ENCODE measurements at places on chromosomes 4 and X. TPM values are rescaled to one million over a fixed set of nuclear protein-coding genes. Genes with fewer than 3 reads are reported as not detected.
A peak's percentile ranks its signal among the peaks of the same experiment; 100 is the strongest.

GRCh38 chrX:39016556-39016955, 215.3 kb downstream of the MID1IP1 start:
- no peak overlapping the region for H3K27ac ChIP-seq
- H3K27me3 ChIP-seq = no peaks in the 10 kb centered on the region
- no peaks in the 10 kb centered on the region for H3K36me3 ChIP-seq
- no peaks in the 10 kb centered on the region for H3K4me1 ChIP-seq
- H3K4me3 ChIP-seq = no peak overlapping the region
- no peak for DNase-seq

DNA sequence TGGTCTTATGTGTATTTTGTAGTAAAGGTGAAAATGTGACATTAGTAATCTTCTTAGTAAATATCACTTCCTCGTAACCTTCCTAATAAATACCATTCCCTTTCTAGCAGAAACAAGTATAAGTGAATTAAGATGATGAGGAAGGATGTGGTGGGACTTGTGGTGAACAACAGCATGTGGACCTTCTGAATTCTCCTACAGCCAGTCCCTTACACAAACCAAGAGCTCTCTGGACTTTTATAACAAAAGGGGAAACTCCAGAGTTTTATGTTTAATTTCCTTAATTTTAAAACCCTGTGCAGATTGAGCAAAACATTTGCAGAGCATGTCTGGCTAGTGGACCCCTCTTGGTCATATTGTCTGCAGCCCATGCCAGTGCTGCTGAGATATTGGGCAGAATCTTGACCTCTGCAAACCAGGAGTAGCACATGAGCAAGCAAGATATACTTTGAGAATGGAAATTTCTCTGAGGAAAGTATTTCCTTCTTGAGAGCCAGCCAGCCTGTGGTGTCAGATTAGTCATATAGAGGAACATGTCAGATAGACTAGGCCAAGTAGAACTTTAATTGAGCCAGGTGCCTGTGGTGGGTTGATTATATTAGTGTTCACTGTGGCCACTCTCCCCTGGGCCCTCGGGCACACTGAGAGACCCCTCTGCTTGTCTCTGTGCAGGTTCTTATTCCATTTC, 328.2 kb downstream of the DKK2 start:
- H3K36me3 ChIP-seq = no peaks in the 10 kb centered on the region
- H3K4me1 ChIP-seq = no peaks in the 10 kb centered on the region
- no peak overlapping the region for H3K4me3 ChIP-seq
- DNase-seq = no peak

DNA sequence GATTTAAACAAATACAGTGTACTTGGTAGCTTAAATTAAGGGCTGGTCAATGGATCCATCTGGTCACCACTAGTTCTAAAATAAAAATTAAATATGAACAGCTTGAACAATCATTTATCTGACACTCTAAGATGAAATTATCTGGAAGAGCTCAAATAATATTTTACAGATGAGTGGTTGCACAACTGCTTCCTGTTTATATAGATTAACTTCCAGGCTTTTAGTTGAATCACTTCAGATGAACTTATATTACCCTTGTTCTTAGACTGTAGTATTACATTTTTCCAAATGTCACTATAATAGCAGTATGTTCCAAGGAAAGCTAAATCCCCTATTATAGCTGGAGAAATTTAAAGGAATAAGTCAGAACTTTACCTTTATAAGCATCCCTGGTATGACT, 92.4 kb upstream of the SMIM10 start:
- no peak overlapping the region for H3K4me3 ChIP-seq
- DNase-seq = no peak
- H3K27me3 ChIP-seq = no peaks in the 10 kb centered on the region
- H3K4me1 ChIP-seq = no peaks in the 10 kb centered on the region
- H3K36me3 ChIP-seq = no peaks in the 10 kb centered on the region
- H3K27ac ChIP-seq = no peak overlapping the region

GRCh38 chr4:7285244-7286094, 93.1 kb downstream of the SORCS2 start:
- DNase-seq = no peak
- no peaks in the 10 kb centered on the region for H3K36me3 ChIP-seq
- no peak overlapping the region for H3K27ac ChIP-seq
- H3K4me3 ChIP-seq = no peak overlapping the region
- H3K4me1 ChIP-seq = peaks cover 15% of the 10 kb centered on the region

- no peaks in the 10 kb centered on the region for H3K27me3 ChIP-seq
- no peak overlapping the region for H3K27ac ChIP-seq
- H3K36me3 ChIP-seq = no peaks in the 10 kb centered on the region
- H3K4me1 ChIP-seq = peaks cover 18% of the 10 kb centered on the region
Observed at GRCh38 chr4:168411318-168412150, 68.8 kb downstream of the DDX60L start.

GRCh38 chr4:6468376-6468775, 4.0 kb downstream of the PPP2R2C start:
- H3K4me1 ChIP-seq = peaks cover 12% of the 10 kb centered on the region
- peaks cover 87% of the 10 kb centered on the region for H3K27me3 ChIP-seq
- H3K4me3 ChIP-seq = no peak overlapping the region
- no peak for DNase-seq

- H3K4me1 ChIP-seq = no peaks in the 10 kb centered on the region
- no peaks in the 10 kb centered on the region for H3K36me3 ChIP-seq
- no peak overlapping the region for H3K27ac ChIP-seq
- no peak for DNase-seq
Observed at GRCh38 chrX:42399632-42400024, 378.3 kb downstream of the PPP1R2C start.

- no peak overlapping the region for H3K4me3 ChIP-seq
- no peaks in the 10 kb centered on the region for H3K36me3 ChIP-seq
- no peak for DNase-seq
- no peaks in the 10 kb centered on the region for H3K27me3 ChIP-seq
- H3K27ac ChIP-seq = no peak overlapping the region
- no peaks in the 10 kb centered on the region for H3K4me1 ChIP-seq
Observed at GRCh38 chrX:37995428-37995827, 10.9 kb upstream of the SYTL5 start.

- no peaks in the 10 kb centered on the region for H3K27me3 ChIP-seq
- no peaks in the 10 kb centered on the region for H3K36me3 ChIP-seq
- peak overlapping the region; percentile 10 for H3K27ac ChIP-seq
- peaks cover 14% of the 10 kb centered on the region for H3K4me1 ChIP-seq
Observed at GRCh38 chr4:148355442-148356123, 86.6 kb downstream of the NR3C2 start.

- H3K27ac ChIP-seq = no peak overlapping the region
- no peak overlapping the region for H3K4me3 ChIP-seq
- H3K27me3 ChIP-seq = no peaks in the 10 kb centered on the region
Observed at GRCh38 chrX:724256-724655, 93.7 kb downstream of the SHOX start.

DNA sequence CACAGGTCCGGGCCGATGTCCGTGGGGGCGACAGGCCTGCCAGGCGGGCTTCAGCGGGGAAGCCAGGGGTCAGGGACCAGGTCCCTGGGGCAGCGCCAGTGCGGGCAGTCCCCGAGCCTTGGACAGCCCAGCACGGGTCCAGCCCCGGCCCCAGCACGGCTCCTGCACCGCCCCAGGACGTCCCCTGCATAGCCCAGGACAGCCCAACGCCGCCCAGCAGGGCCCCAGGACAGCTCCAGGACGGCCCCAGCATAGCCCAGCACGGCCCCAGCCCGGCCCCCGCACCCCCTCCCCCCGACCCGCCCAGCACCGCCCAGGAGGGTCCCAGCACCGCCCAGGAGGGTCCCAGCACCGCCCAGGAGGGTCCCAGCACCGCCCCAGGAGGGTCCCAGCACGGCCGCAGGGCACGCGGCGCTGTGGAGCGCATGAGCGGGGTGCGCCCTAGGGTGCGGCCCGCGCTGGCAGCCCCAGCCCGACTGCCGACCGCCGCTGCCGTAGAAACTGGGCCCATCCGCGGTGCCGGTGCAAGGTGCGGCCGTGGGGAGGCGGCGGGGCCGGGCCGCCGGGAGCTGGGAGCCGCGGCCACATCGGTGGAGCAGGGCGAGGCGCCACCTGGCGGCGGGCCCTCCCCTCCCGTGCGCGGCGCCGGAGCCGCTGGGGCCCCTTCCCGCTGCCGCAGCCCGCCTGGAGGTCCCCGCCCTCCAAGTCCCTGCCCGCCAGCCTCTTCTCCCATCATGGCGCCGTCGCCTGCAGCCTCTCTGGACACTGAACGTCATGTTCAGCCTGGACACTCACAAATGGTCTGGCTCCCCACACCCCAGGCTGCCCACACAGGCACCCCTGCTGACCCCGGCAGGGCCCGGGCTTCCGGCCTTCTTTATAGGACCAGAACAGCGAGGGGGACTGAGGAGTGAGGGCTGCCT, 106.8 kb upstream of the NKX1-1 start:
- peak overlapping the region; percentile 44 for H3K4me3 ChIP-seq
- no peaks in the 10 kb centered on the region for H3K36me3 ChIP-seq
- no peak overlapping the region for H3K27ac ChIP-seq
- peaks cover 4% of the 10 kb centered on the region for H3K4me1 ChIP-seq
- peaks cover 30% of the 10 kb centered on the region for H3K27me3 ChIP-seq

GRCh38 chrX:10685923-10686595, 65.7 kb upstream of the MID1 start:
- H3K4me3 ChIP-seq = no peak overlapping the region
- no peaks in the 10 kb centered on the region for H3K27me3 ChIP-seq
- H3K27ac ChIP-seq = no peak overlapping the region

DNA sequence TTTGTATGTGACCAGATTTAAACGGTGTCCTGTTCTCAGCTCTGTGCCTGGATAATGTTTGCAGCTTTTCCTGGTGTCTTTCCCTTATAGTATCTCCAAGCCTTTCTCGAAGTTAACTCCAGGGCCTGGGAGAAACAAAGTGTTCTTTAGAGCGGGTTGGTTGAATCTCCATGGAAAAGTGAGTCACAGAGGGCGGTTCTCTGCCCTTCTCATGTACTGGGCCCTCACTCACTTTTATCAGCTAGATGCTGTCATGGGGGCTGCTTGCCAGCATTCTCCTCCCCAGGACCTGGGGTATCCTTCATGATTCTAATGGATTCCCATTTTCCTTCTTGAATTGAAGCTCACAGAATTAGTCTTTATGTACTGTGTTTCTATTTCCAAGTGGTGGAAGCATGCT, 46.1 kb upstream of the MAGEC2 start:
- H3K4me1 ChIP-seq = no peaks in the 10 kb centered on the region
- no peak for DNase-seq
- no peak overlapping the region for H3K4me3 ChIP-seq
- H3K36me3 ChIP-seq = no peaks in the 10 kb centered on the region
- no peaks in the 10 kb centered on the region for H3K27me3 ChIP-seq
- no peak overlapping the region for H3K27ac ChIP-seq

DNA sequence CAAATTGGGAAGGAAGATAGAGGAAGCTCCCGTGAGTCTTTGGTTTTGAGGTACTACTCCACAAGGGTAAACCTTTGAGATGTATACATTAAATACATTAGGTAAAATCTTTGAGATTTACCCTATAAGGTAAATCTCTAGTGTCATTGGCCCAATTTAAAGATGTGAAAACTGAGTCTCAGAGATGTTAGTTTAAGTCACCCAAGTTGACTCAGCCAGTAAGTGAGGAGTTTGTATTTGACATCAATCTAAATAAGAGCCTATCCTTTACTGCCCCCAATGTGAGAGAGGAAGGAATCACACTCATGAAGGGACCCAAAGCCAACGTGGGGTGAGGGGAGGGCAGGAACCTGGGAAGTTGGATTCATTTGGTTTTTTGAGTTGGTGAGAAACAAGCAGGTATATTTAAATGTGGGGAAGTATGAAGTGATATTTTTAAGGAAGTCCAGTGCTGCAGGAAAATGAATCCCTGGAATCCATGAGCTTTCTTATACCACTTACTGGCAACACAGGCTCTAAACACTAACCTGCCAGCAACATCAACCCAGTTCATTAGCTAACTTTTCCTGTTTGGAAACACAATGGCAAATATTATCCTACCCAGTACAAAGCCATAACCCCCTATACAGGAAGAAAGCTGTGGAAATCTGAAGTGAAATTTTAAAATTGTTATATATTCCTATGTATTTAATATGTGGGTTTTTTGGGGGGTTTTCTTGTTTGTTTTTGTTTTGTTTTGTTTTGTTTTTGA, 55.3 kb downstream of the PALLD start:
- no peaks in the 10 kb centered on the region for H3K36me3 ChIP-seq
- no peak for DNase-seq
- H3K4me3 ChIP-seq = no peak overlapping the region
- H3K27me3 ChIP-seq = no peaks in the 10 kb centered on the region

DNA sequence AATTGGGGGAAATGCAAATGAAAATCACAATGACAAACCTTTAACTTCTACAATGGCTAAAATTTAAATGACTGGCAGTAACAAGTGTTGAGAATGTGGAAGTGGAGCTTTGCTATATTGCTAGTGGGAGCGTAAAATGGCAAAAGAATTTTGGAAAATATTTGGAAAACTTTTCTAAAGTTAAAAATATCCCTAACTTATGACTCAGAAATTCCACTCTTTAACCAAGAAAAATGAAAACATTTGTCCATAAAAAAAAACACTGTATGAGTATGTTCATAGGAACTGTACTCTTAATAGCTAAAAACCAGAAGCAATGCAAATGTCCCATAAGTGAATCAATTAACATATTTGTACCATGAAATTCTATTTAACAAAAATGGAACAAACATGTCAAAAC, 3.6 kb downstream of the TBCK start:
- no peak overlapping the region for H3K27ac ChIP-seq
- peaks cover 17% of the 10 kb centered on the region for H3K4me1 ChIP-seq
- peaks cover 5% of the 10 kb centered on the region for H3K36me3 ChIP-seq
- DNase-seq = no peak

- peak overlapping the region; percentile 68 for H3K27ac ChIP-seq
- no peak overlapping the region for H3K4me3 ChIP-seq
- H3K36me3 ChIP-seq = no peaks in the 10 kb centered on the region
- DNase-seq = no peak
- no peaks in the 10 kb centered on the region for H3K27me3 ChIP-seq
Observed at GRCh38 chr4:7924570-7924969, 15.1 kb downstream of the AFAP1 start.

DNA sequence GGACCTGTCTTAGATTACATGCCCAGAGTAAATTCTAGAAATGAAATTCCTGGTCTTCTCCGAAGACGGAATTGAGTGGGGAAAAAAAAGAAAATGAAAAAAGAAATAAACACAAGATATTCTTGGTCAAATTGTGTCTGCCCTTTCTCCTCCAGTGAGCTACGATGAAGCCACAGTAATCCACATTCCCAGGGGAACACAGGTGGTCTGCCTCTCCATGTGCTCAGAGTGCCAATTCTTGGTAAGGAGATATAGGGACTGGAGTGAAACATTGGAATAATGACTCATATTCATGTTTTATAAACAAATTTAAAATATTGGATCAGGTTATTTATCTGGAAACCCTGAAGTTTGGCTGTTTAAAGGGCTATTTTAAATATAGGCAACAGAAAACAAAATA, 54.2 kb upstream of the MGST2 start:
- no peaks in the 10 kb centered on the region for H3K27me3 ChIP-seq
- DNase-seq = no peak
- H3K4me1 ChIP-seq = no peaks in the 10 kb centered on the region
- H3K27ac ChIP-seq = no peak overlapping the region

- DNase-seq = no peak
- H3K27ac ChIP-seq = no peak overlapping the region
- no peaks in the 10 kb centered on the region for H3K36me3 ChIP-seq
- no peaks in the 10 kb centered on the region for H3K27me3 ChIP-seq
- no peak overlapping the region for H3K4me3 ChIP-seq
Observed at GRCh38 chr4:175905925-175906324, 93.9 kb upstream of the GPM6A start.

- H3K27me3 ChIP-seq = no peaks in the 10 kb centered on the region
- H3K27ac ChIP-seq = no peak overlapping the region
- H3K4me3 ChIP-seq = no peak overlapping the region
- peaks cover 25% of the 10 kb centered on the region for H3K4me1 ChIP-seq
- no peaks in the 10 kb centered on the region for H3K36me3 ChIP-seq
Observed at GRCh38 chr4:20297783-20298182, 46.1 kb downstream of the SLIT2 start.

The TNIP3 gene
- 2.2 TPM for total RNA-seq

The USP51 gene
- total RNA-seq = 2.5 TPM

The MAGEA11 gene
- total RNA-seq = not detected

The LIN54 gene
- total RNA-seq = 10.6 TPM

The MID2 gene
- total RNA-seq = 65.9 TPM
